ENCODE measurements at places on chromosomes 3 and 15. TPM values are rescaled to one million over a fixed set of nuclear protein-coding genes. Genes with fewer than 3 reads are reported as not detected.
A peak's percentile ranks its signal among the peaks of the same experiment; 100 is the strongest.

- DNase-seq, result no peak
Measured at GRCh38 chr3:133106169-133106568, 68.0 kb downstream of the TMEM108 start.

GRCh38 chr3:39428745-39429201, 22.3 kb downstream of the RPSA start:
- no peak for DNase-seq

DNA sequence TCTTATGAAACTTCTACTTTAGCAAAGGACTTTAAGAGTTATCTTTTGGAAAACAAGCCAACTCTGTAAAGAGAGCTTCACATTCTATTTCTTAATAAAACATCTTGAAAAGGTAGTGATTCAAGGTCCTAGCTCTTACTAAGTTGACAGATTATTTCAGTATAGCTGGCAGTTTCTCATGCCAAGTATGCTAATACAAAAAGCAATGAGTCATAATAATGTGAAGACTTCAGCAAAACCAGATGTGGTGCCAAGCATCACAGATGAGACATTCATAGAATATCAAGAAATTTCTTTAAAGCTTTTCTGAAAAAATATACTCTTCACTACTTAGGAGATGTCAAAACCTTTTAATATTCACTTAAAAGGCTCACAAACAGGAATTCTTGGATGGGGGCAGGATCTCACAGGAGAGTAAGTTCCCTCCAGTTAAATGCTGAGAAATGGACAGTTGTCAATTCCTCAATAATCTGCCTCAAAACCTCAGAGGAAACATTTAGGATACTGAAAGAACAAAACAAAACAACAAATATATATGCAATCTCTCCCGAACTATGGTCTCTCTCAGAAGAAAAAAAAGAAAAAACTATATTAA, 45.6 kb downstream of the DCBLD2 start:
- no peak for DNase-seq

GRCh38 chr15:41659855-41660234, 360 bp upstream of the MGA start:
- DNase-seq, result no peak

- DNase-seq, result peak; percentile 38
Measured at GRCh38 chr3:188051801-188052168, 102.2 kb upstream of the LPP start.

DNA sequence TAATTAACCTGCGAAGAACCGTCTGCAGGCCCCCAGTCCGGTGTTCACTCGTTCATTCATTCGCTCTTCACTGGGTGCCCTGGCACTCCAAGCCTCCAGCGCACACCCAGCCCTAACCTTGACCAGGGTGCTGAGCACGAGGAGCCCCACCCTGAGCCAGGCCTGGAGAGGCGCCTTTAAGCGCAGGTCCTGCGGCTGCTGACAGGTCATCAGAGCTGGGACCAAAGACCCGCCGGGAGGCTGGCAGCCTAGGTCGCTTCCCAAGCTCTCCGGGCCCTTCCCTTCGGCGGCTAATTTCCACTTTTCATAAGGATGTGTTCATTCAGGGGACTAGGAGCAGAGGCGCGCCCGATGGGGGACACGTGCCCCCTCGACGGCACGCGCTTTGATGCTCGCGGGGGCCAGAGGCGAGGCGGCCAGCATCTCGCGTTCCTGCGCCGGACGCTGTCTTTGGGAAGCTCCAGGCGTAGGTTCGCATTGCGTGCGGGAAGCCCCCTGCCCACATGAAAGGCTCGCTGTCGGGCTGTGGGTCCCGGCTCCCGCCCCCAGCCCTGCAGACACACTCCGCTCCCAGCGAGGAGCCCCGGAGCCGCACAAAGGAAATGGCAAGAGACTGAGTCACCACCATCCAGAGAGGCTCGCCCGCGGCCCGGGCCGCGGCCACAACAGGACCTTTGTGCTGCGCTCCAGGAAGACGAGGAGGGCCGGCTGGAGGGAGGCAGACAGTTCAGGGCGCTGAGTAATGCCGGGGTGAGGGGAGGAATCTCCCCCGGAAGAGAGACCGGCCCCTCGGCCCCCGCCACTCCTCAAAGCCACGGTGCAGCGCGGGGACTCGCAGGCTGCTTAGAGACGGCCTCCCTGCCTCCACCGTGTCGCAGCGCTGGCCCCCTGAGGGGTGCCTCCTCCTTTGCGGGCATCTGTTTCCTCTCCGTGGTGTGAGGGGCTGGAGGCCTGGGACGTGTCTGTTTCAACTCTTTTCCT, 266.4 kb upstream of the HES1 start:
- DNase-seq, result no peak

The IL20RB gene
- 0.71 TPM for total RNA-seq

DNA sequence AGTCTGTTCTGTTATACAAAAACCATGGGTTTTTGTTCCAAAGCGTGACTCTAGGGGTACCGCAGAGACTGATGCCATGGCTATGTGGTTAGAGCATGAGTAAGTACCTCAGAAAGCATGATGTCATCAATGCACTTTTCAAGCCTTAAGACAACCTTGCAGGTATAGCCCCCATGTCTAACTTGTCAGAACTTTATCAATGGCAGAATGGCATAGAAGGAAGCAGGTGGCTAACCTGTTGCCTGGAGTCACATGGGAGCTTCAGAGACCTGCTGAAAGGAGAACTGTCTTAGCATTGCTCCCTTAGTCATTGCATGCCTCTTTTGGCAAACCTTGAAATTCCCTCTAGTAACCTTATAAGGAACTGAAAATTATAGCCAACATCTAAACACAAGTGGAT, 52.5 kb downstream of the EOMES start:
- no peak for DNase-seq

DNA sequence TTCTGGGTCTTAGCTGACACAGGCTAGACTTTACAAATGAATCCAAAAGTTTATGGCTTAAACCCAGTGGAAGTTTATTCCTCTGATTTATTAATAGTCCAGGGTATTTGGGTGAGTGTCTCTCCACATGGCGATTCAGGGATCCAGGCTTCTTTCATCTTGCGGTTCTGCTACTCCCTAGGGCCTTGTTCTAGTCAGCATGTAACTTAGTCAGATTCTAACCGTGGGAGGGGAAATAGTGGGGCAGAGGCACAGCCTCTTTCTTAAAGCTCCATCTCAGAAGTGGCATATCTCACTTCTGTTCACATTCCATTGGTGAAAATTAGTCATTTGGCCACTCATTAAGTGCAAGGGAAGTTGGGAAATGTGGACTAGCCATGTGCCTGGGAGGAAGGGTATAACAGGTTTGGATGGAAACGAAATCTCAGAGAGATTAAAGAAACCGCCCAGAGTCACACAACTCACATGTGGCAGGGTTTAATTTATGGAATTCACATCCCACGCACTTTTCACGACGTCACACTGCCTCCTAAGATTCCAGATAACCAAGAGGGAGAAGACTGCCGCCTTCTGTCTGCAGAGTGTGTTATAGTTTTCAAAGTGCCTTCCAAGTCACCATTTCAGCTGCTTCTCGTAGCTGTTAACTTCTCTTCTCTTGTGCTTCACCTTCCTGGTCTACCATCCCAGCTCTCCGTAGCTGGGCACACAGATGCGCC, 11.4 kb upstream of the RASGRF1 start:
- DNase-seq, result no peak

The TMEM207 gene
- not detected for total RNA-seq

DNA sequence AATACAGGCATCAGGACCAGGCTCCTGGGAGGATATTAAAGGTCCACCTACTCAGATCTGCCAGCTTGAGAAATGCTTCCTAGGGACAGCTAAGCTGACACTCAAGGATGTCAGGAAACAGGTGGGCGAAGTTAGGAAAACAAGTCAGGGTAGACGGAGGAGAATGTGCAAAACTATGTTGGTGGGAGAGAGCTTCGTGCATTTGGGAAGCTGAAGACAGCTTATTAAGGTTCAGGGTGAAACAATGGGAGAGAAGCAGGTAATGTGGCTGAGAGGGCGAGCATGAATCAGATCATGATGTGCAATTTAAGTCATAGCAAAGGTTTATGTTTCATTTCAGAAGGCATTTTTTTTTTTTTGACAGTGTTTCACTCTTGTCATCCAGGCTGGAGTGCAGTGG, 297.2 kb upstream of the ATP10A start:
- no peak for DNase-seq

- no peak for DNase-seq
Measured at GRCh38 chr15:89829161-89829560, 14.5 kb upstream of the ANPEP start.

- DNase-seq, result no peak
Measured at GRCh38 chr15:76340198-76340802, 3.7 kb downstream of the ISL2 start.

The HDC gene
- 4.0 TPM for total RNA-seq

DNA sequence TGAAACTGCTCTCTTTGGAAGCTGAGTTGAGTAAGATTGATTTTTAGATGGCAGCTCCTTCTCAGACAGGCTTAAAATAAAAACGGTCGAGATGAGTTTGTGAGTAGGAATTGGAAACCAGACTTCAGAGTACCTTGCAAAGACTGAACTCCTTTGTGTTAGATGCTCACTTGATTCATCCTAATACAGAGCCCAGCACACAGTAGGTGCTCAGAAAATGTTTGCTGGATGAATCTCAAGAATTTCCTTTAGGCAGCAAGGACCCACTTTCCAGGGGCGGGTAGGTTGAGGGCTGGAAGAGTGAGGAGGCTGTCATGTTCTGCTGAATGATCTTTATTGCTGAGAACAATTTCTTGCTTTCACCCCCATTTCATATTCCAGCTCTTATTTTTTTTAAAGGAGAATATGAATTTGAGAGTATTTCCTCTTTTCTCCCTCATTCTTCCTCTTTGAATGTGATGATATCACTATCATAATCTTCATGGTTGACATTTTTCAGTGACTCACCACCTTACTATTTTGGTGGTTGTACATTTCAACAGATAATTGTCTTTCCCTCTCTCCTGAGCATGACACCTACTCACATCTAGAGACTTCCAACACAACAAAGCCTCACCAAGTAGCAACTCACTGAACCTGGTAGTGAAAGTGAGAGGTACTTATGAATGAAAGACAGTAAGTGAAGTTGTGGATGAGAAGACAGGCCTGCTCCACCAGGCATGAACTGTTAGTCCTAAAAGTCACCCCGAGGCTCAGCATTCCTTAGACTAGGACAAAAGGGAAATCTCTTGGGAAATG, 113.3 kb downstream of the PDCD6IP start:
- DNase-seq, result no peak

The TRIM42 gene
- total RNA-seq, result not detected

The PATL2 gene
- total RNA-seq, result 1.3 TPM

The HGD gene
- total RNA-seq, result 0.14 TPM

DNA sequence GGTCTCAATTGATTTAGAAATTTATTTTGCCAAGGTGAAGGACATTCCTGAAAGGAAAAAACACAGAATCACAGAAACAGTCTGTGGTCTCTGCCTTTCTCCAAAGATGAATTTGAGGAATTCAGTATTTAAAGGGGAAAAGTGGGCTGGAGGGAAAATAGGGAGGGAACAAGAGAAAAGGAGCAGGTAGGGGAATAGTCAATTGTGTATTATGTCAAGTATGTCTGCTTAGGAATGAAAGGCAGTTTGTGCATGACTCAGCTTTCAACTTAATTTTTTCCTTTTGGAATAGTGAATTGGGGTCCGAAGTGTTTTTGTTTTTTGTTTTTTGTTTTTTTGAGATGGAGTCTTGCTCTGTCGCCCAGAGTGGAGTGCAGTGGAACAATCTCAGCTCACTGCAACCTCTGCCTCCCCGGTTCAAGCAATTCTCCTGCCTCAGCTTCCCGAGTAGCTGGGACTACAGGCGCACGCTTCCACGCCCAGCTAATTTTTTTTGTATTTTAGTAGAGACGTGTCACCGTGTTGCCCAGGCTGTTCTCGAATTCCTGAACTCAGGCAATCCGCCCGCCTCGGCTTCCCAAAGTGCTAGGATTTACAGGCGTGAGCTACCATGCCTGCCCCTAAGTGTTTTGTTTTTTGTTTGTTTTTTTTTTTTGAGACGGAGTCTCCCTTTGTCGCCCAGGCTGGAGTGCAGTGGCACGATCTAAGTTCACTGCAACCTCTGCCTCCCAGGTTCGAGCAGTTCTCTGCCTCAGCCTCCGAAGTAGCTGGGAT, 74.1 kb upstream of the MAP4 start:
- no peak for DNase-seq

GRCh38 chr15:100120111-100120510, 221.7 kb downstream of the ADAMTS17 start:
- DNase-seq, result no peak

The MESD gene
- total RNA-seq, result 39.0 TPM

The CLRN1 gene
- not detected for total RNA-seq

The TTC21A gene
- total RNA-seq, result 14.9 TPM

The PTH1R gene
- 8.9 TPM for total RNA-seq

The CCR5 gene
- 0.95 TPM for total RNA-seq

The RAB43 gene
- 26.4 TPM for total RNA-seq

DNA sequence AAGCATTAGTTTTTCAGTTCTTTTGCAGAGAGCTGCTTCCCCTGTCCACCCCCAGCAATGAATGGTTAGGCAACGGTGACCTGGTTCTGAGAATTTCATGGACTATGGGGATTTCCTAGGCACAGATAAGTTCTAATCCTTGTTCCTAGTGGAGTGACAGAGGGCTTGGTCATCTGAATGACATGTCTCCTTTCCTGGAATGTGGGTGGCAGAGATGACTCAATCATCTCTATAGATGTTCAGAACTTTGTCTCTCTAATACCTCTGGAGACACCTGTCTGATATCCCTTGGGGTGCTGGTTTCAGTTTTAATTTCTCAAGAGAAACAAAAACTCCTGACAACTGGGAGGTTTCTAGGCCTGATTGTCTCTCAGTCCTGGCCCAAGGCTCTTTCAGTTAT, 10.4 kb downstream of the PLA2G4E start:
- DNase-seq, result no peak

The GHRL gene
- total RNA-seq, result 3.0 TPM
